Cerebellum (tissue), 4 donors: ENCODE measurements at places on chromosomes 4 and X.

DNA sequence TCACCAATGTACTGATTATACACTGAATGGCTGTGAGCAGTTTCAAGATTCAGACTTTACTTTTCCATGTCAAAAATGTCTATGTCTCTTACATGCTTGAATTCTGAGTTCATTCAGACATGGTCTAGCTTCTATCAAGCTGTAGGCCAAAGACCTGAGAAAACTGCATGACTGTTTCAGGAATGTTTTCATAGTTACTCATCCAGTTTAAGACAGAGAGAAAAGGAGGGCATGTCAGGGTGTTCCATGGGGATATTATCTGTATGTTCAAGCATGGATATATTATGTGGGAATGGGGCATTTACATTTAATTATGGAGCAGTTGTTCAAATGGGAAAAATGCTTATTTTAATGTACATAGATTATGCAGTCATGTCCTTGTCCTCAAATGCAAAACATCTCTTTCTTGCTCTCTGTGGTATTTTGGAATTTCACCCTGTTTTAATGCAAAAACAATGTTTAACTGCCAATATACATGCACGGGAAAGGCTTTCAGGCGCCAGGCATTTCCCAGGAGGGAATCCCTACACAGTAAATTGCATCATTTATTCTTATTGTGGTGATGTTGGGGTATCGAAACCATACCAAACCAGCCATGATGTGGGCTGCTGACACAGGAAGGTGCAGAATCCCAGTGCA lies 429.1 kb upstream of the INTU start:
- DNase-seq, result no peak

DNA sequence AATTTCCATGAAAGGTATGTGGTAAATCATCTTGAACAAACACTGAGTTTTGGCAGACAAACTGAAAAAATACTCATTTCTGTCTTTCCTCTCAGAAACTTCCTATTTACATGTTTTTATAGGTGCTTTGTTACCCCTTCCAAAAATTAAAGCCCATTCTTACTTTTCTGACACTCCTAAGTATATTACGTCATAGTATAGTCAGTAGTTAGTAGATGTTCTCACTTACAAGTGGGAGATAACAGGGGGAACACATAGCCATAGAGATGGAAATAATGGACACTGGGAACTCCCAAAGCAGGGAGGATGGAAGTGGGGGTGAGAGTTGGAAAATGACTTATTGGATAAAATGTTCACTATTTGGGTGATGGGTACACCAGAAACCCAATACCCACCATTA lies 28.8 kb downstream of the TXK start:
- no peak for DNase-seq

- DNase-seq, result no peak
Observed at GRCh38 chr4:156390599-156391324, 437.1 kb upstream of the CTSO start.

- DNase-seq, result no peak
Observed at GRCh38 chr4:10506077-10506476, 48.9 kb upstream of the ZNF518B start.

DNA sequence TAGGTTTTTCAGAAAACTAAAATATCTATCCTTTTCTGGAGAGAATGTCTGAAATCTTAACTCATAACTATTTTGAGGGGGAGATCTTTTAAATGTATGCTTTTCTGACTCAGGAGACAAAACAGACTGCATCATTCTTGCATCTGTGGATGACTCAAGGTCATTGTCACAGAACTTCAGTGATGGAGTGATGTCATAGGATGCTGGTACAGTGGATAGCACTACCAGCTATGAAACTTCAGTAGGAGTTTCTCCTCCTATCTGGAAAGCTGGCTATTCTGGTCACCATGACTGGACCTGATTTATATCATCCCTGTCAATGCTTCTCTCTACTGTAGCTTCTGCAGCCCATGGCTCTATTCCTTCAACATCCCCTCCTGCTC lies 50.3 kb downstream of the PARM1 start:
- no peak for DNase-seq

DNA sequence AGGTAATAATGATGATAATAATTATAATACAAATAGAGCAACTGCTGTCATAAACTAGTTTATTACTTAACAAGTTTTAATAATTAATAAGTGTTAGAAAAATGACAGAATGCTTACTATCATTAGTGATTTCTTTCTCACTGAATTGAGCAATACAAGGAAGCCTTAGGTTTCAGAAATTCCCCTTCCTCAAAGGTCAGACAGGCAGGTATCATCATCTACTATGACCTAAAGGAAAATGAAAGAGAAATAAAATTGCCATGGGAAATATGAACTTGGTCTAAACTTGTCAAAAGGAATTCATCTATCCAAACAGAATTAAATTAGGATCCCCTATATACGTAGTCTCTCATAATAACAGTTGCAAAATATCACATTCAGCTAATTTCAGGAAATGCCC lies 56.3 kb upstream of the SLC7A11 start:
- DNase-seq, result no peak

DNA sequence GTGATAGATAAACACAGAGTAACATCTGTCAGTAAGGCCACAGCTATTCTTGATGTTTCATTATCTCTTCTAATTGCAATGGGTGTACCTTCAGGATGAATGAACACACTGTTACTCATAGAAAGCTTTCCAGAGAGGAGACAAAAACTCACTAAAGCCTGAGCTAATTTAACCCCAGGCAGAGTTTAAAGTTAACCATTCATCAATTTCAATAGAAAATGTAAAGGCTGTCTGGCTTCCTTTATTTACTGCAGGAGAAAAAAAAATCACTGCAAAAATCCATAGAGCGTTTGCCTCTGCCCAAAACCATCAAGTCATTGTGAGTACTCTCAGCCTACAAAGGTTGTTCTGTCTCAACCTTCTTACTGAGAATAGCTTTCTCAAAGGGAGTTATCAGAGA lies 376.9 kb downstream of the PPP4R3C start:
- no peak for DNase-seq

DNA sequence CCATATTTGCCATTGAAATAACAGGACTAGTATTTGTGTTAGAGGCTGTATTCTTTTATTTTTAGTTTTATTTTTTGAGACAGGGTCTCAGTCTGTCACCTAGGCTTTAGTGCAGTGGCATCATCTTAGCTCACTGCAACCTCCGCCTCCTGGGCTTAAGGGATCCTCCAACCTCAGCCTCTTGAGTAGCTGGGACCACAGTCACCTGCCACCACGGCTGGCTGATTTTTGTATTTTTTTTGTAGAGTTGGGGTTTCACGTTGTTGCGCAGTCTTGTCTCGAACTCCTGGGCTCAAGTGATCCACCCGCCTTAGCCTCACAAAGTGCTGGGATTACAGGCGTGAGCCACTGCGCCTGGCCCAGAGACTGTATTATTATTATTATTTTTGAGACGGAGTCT lies 15.3 kb downstream of the TMEM131L start:
- DNase-seq, result no peak

DNA sequence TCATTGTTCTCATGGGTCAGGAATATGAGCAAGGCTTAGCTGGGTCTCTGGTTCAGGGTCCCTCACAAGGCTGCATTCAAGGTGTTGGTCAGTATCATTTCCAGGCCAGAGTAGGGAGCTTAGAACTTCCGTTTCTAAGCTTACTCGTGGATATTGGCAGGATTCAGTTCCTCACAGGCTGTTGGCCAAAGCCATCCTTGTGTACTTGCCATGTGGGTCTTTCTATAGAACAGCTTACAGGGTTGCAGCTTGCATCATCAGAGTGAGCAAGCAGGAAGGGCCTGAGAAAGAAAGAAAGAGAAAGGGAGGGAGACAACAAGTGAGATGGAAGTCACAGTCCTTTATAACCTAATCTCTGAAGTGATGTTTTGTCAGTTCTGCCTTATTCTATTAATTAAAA lies 5.1 kb upstream of the LIMCH1 start:
- DNase-seq, result no peak

DNA sequence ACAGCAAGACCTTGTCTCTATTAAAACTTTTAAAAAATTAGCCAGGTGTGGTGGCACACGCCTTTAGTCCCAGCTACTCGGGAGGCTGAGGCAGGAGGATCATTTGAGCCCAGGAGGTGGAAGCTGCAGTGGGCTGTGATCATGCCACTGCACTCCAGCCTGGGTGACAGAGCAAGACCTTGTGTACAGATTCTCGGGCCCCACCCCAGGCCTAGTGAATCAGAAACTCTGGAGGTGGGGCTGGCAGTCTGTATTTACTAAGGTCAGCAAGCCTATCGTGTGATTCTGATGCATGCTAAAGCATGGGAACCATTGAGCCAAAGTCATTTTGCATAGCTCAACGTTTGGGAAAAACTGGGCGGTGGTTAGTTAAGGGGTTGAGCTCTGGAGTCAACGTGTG lies 3.5 kb downstream of the S100G start:
- DNase-seq, result no peak

- DNase-seq, result no peak
Observed at GRCh38 chrX:143701460-143701859, 19.1 kb downstream of the SPANXN2 start.

- no peak for DNase-seq
Observed at GRCh38 chr4:20256381-20256881, 4.7 kb downstream of the SLIT2 start.

DNA sequence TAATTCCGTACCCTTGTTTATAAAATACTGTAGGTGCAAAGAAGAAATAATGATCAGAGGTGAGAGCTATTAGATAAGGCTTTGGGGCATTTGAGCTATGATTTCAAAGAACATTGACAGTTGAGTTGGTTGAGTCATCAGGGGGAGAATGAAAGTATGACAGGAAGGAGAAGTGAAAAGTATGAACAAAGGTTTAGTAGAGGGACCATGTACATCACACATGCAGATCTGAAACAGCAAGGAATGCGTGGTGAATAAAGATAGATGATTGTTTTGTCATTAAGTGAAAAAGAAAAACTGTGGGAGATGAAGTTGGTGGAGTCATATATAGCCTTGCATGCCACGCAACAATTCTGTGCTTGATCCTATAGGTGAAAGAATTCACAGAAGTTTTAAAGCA lies 163.1 kb downstream of the ARAP2 start:
- DNase-seq, result no peak

GRCh38 chrX:67651437-67652142 lies 107.8 kb downstream of the AR start:
- DNase-seq, result no peak

DNA sequence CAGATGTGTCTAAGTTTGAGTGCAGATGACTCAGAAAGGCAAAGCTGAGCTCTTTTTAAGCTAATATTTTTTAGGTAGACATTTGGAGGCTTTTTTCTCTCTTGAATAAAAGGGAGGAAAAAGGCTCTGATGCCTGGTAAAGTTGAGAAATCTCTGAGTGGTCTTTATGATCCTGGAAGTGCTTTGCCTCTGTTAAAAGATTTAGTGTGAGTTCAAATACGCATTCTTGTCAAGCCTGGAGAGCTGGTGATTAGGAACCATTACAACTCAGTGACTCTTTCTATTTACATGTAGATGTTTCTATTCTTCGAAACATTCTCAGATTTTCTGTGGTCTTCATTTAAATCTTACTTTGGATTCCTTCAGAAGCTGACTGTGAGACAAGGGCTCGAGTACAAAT lies 143.4 kb upstream of the MED14 start:
- no peak for DNase-seq

GRCh38 chrX:70049925-70050324 lies at the start of gene AWAT2:
AWAT2 (minus strand) TSS chrX:70049938; CDS start chrX:70049932, 6 bp downstream.
- DNase-seq, result no peak

- no peak for DNase-seq
Observed at GRCh38 chrX:71453056-71453455, 79.8 kb upstream of the OGT start.

- no peak for DNase-seq
Observed at GRCh38 chr4:82898322-82899243, 2.0 kb upstream of the THAP9 start.

DNA sequence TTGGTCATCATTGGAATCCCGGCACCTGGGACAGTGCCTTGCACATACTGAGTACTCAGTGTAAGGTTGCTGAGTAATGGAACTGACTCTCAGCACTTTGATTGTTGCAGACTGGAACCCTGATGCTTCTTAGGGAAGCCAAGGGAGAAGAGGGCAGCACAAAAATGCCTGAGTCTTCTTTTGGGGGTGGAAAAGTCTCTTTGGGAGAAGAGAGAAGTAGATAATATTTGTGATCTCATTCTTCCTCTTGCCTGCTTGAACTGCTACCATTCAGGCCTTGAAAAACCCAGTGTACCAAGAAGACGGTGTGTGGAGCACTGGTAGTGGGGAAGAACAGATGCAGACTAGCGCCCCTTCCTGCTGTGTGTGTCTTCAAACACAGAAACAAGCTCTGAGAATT lies 12.3 kb downstream of the SFRP2 start:
- DNase-seq, result no peak

DNA sequence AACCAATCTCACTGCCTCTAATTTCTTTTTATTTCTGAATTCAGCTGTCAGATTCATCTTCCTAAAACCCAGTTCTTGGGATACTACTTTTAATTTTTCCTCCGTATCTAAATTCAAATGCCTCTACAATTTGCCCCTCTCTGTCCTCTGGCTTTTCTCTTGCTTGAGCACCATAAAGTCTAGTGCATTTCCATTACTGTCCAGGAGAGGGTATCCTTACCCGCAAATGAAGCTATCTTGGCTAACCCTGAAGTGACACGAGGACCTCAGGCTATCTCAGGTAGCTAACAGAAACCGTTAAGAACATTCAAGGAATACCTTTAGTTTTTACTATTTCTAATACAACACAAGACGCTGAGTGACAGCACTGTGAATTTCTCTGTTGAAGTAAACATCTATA lies 49.4 kb upstream of the PRR32 start:
- DNase-seq, result peak; percentile 0

DNA sequence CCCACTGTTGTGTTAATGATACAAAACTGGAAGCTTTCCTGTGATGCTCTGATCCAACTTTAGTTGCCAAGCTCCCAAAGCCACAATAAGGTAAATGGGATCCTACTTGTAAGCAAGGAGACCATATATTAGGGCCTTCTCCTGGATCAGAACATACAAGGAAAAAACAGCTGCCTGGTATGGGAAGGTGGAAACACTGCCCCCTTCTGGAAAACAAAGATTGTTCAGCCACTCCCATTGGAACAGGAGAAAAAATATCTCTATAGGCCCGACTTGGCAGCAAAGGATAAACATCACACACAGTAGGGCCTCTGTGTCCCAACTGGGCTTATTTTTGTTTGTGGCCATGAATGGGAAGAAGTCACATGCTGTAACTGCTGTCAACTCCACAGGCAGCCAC lies 166.5 kb downstream of the TBX22 start:
- DNase-seq, result no peak

GRCh38 chrX:139091066-139091465 lies 379.5 kb upstream of the FGF13 start:
- no peak for DNase-seq

- no peak for DNase-seq
Observed at GRCh38 chr4:159577241-159577640, 474.4 kb downstream of the RAPGEF2 start.

GRCh38 chr4:141247430-141247780 lies 26.7 kb downstream of the ZNF330 start:
- DNase-seq, result no peak

DNA sequence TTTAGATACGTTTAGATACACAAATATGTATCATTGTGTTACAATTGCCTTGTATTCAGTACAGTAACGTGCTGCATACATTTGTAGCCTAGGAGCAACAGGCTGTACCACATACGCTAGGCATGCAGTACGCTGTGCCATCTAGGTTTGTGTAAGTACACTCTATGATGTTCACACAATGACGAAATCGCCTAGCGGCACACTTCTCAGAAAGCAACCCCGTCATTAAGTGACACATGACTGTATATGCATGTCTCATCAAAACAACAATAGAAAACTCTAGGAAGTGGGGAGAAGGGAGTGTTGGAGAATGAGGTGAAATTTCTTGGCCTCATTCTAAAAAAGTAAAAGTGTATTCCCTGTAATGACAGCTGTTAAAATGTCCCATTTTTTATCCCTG lies 32.7 kb downstream of the CCDC149 start:
- no peak for DNase-seq
